ENCODE measurements at places on chromosomes 7 and 10.
A peak's percentile ranks its signal among the peaks of the same experiment; 100 is the strongest.

DNA sequence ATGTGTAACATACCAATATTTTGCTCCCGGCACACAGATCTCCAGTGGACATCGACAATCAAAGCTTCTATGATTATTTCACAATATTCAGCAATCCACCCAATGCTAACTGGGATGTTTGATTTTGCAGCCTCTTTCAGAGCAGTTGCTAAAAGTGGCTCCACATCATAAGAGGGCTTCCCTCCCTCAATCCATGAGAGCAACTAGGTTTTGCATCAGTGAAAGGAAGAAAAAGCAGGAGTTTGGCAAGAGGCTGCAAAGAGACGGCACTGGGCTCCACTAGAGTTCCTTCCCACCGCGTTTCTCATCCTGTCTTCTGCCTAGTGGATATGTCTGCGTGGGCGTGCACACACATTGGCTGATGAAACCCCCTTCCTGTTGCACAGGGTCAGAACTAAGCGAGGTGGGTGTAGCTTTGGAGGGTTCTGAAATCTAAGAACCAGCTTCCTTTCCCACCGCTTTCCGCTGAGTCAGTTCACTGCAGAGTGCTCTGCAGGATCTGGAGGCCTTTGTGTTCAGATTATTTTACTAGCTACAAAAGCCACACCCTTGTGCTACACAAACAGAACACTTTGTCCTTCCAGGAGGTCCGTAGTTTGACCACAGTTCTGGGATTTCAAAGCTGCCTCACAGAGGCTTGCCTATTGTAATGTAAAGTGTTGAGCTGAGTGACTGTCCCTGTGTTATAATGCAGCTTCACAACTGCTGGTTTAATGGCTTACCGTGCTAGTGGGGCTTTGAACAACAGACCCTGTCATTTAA, 28.1 kb downstream of the ARL4A start:
- DNase-seq = peak; percentile 45

DNA sequence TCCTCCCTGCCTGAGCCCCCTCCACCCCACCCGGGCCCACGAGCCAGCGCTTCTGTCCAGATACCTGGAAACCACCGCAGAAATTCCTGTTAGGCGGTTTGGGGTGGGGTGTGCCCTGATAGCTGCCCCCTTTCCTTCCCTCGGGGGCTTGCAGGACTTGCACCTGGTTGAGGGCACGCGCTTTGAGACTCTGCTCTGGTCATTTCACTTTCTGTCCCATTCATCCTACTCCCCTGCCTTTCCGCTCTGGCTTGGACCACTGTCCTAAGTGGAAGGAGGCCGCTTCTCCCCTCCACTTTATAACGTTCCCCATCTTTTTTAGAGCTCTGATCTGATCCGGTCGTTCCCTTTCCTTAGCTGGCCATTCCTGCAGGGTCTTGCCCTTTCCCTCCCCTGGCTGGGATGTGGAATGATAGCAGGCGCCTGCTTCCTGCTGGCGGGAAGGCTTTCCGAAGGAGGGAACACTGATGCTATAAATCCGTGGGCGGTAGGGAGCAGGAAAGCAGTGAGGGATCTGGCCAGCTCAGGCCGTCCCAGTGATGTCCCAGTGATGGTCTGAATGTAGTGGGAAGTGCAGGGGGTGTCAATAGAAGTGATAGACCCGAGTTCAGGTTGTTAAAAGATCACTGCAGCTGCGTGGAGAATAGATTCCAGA, 852 bp upstream of the PRKAR1B start:
- peak; percentile 65 for DNase-seq

DNA sequence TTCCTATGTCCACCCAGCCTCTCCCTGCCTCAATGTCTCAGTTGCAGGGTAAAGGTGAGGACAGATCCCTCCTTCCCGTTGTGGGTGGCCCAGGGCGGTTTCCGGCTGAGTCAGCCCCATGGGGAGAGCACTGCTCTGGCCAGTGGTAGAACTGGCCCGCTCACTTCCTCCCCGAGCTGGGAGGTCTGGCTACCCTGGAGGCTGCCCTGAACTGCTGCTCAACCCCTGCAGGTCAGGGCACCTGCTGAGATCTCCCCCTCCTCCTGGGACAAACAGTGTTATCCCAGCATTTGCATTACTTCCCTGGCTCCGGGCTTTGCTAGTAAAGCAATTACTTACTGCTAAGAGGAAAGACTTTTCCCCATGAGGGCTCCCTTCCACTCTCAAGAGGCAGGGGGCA, 21.4 kb upstream of the IMPDH1 start:
- DNase-seq = no peak

DNA sequence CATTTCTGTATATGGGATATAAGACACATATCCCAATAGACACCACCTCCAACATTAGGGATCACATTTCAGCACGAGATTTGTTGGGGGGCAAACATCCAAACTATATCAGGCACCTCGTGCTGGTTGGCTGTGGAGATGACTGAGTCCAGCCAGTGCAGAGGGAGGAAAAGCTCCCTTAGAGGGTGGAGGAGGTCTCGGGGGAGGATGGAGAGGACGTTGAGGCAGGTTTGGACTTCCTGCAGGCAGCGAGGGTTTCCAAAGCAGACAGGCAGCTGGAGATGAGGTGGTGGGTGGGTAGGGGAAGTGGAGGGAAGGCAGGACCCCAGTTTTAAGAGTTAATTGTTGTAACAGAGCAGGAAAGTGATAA, 56.7 kb downstream of the EEPD1 start:
- no peak for DNase-seq

- DNase-seq = no peak
Measured at GRCh38 chr10:2122431-2123124, 385.3 kb upstream of the ADARB2 start.

DNA sequence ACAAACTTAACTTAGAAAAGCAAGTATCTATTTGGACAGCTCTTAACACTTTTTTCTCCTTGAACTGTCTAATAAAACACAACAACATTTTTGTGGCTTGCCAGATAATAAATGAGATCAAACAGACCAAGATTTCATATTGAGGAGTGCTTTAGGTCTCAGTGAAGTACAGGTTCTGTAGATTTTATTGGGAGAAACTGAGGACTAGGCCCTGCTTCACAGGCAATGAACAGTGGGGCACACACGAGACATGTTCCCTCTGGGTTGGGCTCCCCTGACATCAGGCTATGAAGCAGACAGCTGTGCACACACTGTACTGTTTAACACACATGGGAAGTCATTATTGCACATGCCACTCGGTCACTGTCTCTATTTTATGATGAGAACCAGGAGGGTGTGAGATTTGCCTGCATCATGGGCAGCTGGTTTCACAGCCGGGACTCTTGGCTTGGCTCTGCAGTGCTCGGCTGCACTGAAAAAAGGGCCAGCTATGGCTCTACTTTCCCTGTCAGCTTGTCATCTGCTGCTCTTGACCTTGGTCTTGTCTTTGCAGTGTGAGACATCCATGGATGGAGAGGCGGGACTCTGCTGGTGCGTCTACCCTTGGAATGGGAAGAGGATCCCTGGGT, 4.2 kb downstream of the IGFBP1 start:
- DNase-seq = no peak

- DNase-seq = no peak
Measured at GRCh38 chr10:116737627-116738327, 4.6 kb downstream of the HSPA12A start.

DNA sequence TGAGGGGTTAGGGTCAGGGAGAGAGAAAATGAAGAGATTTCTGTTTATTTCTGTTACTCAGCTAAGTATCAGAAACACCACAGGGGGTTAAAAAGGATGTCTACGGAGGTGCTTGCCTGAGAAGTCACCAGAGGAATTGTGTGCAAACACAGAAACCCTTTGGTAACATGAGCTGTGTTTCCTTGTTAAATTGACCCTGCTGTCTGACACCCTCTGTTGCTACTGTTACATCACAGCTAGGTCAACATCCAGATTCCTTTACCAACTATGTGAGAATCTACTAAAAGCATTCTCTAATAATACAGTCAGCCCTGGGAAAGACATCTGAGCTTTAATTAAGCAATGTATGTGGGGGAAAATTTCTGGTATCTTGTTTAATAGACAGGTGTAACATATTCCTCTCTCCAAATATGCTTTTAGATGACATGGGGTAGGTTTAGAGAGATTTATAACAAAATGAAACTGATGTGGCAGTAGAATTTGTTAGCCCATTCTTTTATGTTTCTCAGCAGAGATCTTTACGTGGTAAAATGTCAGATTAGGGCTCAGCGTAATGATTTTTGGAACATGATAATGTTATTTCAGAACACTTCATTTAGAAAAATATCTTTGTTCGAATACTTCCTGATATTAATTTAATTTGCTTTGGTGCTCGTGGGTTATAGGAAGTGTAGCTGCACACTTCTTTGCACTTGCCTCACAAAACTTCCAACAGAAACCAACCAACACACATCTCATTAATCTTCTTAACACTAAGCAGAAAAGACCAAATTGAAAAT, 168.0 kb upstream of the AHR start:
- peak; percentile 21 for DNase-seq

DNA sequence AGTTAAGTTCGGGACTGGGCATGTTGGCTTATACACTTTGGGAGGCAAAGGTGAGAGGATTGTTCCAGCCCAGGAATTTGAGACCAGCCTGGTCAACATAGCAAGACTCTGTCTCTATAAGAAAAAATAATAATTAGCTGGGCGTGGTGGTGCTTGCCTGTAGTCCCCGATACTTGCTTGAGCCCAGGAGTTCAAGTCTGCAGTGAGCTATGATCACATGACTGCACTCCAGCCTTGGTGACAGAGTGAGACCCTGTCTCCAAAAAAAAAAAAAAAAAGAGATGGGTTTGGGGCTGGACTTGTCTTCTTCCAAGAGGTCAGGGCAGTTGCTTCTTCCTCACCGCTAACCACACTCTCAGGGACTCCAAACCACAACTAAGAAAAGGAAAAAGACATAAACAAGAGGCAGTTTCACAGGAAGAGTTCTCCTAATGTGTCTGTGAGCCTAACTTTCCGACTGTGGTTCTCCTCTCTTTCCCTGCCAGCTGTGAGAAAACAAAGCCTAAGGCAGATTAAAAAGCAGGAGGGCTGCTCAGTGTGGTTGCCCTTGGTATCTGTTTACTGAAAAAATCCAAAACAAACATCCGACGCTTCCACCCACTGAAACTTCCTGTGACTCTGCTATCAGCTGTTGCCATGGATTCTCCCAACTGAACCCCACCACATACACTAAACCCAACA, 2.4 kb upstream of the SERPINE1 start:
- DNase-seq = peak; percentile 73

DNA sequence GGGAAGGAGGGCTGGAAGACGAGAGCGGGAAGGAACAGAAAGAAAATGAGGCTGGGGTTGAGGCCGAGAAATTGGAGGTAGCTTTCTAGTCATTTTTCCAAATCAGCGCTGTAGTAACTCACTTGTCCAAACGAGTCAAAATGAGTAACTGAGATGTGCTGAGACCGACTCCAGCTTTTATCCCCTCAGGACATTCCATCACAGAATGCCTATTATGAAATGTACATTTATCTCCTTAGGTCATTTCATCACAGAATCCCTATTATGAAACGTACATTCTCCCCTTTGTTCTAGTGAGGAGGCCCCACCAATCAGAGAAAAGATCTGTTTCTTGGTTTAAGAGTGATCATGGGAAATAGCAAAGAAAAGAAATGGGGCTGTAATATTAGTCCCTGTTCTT, 55.7 kb upstream of the AMPH start:
- DNase-seq = no peak
